ENCODE measurements at places on chromosomes 3 and 15.

- DNase-seq = no peak
Measured at GRCh38 chr3:9911863-9912262, 5.0 kb upstream of the IL17RC start.

- no peak for DNase-seq
Measured at GRCh38 chr15:63449731-63450130, 54.7 kb upstream of the USP3 start.

- DNase-seq = no peak
Measured at GRCh38 chr3:102741105-102741504, 306.3 kb downstream of the ZPLD1 start.

GRCh38 chr15:49918121-49918520 lies 200.9 kb downstream of the ATP8B4 start:
- DNase-seq = no peak

DNA sequence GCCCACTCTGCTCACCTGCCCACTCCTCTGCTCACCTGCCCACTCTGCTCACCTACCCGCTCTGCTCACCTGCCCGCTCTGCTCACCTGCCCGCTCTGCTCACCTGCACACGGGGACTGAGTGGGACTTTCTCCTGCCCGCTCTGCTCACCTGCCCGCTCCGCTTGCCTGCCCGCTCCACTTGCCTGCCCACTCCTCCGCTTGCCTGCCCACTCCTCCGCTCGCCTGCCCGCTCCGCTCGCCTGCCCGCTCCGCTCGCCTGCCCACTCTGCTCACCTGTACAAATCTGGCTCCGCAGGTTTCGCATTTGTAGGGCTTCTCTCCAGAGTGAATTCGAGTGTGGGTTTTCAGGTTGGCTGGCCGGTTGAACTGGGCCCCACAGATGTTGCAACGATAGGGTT lies 20.0 kb downstream of the BCL6 start:
- no peak for DNase-seq

GRCh38 chr3:112437146-112438022 lies 61.9 kb downstream of the BTLA start:
- no peak for DNase-seq

DNA sequence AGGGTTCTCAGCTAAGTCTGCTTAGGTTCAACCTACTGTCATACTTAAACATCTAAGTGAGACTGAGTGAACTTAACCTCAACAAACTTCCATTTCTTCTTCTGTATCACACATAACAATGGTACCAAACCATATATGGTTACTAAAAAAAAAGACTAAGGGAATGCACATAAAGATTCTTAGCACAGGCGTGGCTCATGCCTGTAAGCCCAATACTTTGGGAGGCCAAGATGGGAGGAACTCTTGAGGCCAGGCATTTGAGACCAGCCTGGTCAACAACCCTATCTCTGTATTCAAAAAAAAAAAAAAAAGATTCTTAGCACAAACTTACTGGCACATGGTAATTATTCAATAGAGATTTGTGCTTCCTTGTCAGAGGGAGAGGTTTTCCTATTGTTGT lies 57.9 kb downstream of the ACAP2 start:
- no peak for DNase-seq

GRCh38 chr3:128489674-128489926 lies 3.4 kb downstream of the GATA2 start:
- no peak for DNase-seq

DNA sequence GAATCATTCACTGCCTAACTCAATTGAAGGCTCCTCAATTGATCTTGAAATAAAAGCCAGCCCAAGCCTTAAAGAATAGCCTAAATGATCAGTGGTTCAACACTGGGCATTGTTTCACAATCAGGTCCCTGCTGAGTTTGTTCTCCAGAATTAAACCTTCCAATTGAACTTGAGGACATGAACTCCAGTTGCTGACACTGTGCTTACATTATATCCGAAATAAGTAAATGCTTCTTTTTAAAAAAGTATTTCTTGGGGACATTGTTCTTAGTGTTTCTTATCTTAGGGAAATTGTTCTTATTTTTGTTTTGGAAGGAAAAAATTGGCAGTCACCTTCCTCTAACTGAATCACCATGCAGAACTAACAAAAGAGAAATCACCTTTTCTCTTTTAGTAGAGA lies 450.2 kb downstream of the RBMS3 start:
- DNase-seq = no peak

GRCh38 chr15:94370936-94371285 lies 139.6 kb downstream of the MCTP2 start:
- no peak for DNase-seq

DNA sequence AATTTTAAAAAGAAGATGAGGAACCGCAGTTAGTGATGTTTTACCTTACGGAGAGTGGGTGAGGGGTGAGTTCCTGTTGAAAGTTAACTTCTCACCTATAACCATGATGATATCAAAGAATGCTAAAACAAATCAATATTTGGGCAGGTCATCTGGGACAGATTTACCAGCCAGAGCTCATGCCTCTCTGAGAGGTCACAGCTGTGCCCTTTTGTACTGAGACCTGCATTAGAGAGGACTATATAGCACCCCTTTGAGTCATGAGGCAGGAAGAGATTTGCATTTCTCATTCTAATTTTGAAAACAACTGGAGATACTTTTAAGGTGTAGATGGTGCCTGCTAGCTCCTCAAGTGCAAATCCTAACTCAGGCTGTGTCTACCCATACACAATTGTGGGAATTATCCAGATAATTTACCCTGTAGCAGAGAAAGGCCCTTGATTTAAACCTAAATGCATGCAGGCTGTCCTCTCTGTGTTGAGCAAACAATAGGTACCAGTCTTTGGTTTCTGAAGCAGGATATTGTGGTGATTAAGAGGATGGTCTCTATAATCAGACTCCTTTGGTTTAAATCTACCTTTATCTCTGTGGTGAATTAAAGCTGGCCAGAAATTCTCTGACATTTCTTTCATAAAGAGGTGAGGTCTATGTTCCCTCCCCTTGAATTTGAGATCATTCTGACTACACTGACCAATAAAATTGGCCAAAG lies 5.8 kb upstream of the TM4SF4 start:
- no peak for DNase-seq

GRCh38 chr3:146709969-146710368 lies 104.8 kb upstream of the PLSCR5 start:
- DNase-seq = no peak

GRCh38 chr15:38687775-38688495 lies 123.3 kb upstream of the RASGRP1 start:
- DNase-seq = no peak

GRCh38 chr3:170137986-170138385 lies 43.5 kb downstream of the PHC3 start:
- no peak for DNase-seq

GRCh38 chr15:39565851-39566250 lies 15.0 kb upstream of the THBS1 start:
- DNase-seq = no peak

- DNase-seq = no peak
Measured at GRCh38 chr3:67362686-67363085, 291.7 kb downstream of the SUCLG2 start.

DNA sequence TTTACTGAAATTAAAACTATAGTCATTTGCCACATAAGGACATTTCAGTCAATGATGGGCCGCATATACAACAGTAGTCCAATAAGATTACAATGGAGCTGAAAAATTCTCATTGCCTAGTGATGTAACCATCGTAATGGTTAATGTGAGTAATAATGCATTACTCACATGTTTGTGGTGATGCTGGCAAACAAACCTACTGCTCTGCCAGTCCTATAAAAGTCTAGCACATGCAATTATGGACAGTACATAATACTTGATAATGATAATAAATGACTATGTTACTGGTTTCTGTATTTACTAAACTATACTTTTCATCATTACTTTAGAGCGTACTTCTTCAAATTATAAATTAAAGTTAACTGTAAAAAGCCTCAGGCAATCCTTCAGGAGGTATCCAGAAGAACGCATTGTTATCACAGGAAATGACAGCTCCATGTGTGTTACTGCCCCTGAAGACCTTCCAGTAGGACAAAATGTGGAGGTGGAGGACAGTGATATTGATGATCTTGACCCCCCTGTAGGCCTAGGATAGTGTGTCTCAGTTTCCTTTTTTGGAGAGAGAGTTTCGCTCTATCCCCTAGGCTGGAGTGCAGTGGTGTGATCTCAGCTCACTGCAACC lies 102.7 kb downstream of the ATP1B3 start:
- DNase-seq = no peak

All from cortex of kidney (tissue), 1 donor.